ENCODE measurements at places on chromosomes 1 and 21.

GRCh38 chr1:170732252-170732588, 68.3 kb downstream of the PRRX1 start:
- no peak for DNase-seq

GRCh38 chr1:183444243-183444642, 26.1 kb upstream of the NMNAT2 start:
- no peak for DNase-seq

GRCh38 chr1:91741906-91742305, 144.0 kb downstream of the TGFBR3 start:
- DNase-seq: no peak

- no peak for DNase-seq
Observed at GRCh38 chr1:100700586-100700985, 19.0 kb upstream of the VCAM1 start.

GRCh38 chr1:244218220-244218619, 167.1 kb downstream of the ZBTB18 start:
- DNase-seq: no peak

- no peak for DNase-seq
Observed at GRCh38 chr21:41425954-41426675, at the start of gene MX1. TSS of gene MX1 (plus strand) at chr21:41426239. CDS start at chr21:41432071, 5,832 bp downstream.

DNA sequence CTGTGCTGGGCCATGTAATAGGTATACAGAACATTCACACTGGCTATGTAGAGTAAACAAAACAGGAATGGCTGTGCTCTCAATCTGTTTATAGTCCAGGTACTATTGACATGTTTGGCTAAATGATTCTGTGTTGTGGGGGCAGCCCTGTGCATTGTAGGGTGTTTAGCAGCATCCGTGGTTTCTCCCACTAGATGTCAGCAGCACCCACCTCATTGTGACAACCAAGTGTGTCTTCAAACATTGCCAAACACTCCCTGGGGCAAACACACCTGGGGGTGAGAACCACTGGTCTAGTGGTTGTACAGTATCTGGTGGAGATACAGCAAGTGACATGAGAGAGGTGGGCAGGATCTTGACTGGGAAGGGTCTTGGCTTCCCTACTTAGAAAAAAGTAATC, 80.4 kb upstream of the SPATA6 start:
- peak; percentile 34 for DNase-seq

Measured in D341Med (cell line).